ENCODE measurements at places on chromosomes 6 and 20. TPM values are rescaled to one million over a fixed set of nuclear protein-coding genes. Genes with fewer than 3 reads are reported as not detected.

- no peak for DNase-seq
Measured at GRCh38 chr6:25456249-25457040, 177.3 kb downstream of the CARMIL1 start.

DNA sequence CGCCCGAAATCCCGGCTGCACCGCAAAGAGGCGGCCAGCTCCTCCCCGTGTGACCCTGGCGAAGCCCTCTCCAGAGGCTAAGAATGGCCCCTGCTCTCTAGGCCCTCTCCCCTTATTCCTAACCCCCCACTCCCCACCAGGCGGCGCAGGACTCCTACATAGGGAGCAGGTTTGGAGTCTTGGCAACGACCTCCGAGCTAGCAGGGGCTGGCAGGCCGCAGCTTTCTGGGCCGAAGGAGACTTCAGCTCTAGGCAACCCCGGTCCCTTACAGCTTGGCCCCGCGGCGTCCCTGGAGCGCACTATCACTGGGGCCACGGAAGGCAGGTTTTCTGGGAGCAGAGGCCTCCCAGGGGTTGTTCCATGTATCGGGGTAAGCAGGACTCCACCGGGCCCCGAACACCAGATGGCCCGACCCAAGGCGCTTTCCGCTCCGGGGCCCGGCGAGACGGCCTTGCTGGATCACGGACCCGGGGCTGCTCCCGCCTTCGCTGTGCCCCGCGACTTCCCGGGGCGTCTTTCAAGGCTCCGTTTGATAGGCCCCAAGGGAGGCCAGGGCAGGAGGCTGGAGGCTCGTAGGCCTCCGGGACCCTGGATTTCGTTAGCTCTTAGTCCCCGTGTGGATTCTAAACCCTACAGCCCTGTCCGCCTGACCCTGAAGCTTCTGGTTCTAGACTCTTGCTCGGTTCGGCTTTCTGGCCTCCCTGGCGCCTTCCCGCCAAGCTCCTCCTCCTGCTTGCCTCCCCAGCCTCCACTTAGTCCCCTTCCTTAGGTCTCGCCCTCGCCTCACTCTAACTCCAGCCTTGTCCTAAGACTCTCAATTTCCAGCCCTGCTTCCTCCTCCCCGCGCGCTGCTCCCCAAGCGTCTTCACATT, 1.9 kb downstream of the SLC32A1 start:
- DNase-seq, result peak; percentile 26

DNA sequence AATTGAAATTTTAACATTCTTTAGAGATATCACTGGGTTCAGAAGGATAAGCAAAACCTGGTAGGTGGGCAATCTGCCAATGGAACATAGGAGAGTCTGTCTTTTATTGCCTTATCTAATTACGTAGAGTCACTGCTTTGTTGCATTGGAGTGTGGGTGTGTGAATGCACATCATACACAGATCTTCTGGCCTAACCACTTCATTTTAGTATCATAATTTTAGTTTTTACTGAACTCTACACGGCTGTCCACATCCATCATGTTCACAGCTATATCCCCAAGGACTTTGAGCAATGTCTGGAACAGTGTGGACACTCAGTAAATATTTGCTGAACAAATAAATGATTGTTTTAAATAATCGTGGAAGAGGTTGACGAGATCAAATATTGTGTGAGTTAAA, 104.6 kb upstream of the AKIRIN2 start:
- no peak for DNase-seq

DNA sequence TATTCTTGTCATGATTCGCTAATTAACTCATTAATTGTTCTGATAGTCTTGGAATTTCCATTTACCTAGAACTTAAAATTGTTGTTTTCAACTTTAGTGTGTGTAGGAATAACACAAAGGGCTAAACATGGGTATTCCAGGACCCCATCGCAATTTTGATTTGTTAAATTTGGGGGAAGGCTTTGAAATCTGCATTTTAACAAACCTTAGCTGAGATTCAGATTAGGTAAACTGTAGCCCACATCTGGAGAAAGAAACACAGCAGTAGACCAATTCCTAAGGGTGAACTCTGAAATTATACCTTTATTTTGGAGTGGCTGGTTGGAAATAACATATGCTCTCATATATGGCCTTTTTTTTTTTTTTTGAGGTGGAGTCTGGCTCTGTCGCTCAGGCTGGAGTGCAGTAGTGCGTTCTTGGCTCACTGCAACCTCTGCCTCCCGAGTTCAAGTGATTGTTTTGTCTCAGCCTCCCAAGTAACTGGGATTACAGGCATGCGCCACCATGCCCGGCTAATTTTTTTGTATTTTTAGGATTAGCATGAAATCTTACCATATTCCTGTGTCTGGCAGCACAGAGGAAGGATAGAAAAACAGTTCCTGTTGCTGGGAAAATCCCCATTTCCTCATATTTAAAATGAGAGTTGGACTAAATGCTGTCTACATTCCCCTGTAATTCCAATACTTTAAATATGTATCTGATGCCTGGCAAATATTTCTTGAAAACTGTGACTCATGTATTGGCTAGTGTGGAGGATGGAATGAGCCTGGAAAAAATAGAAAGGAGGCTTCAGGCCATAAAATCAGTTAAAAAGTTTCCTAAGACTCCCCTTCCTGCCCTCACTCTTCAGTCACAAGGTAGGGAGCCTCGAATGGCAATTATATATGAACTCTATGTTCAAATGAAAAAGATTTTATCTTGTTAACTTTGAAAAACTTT, 96.7 kb upstream of the FAM184A start:
- DNase-seq, result no peak

DNA sequence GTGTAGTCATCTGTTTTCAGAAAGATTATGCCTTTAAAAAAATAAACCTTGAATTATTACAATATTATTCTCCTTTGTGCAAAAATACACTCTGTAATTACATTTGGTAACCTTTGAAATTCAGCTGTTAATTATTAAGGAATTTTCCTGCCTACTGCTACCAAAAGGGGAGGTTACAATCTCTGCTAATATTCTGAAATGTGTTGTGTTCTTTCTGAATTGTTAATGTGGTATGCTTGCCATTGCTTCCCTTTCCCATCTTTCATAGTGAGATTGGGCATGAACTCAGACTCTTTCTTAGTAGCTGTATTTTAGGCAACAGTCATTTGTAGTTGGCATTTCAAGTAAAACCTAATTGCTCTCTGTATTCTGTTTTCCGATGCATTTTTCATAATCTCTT, 73.0 kb downstream of the PHF3 start:
- no peak for DNase-seq

- peak; percentile 75 for DNase-seq
Measured at GRCh38 chr6:16238963-16239797, 793 bp downstream of the GMPR start.

DNA sequence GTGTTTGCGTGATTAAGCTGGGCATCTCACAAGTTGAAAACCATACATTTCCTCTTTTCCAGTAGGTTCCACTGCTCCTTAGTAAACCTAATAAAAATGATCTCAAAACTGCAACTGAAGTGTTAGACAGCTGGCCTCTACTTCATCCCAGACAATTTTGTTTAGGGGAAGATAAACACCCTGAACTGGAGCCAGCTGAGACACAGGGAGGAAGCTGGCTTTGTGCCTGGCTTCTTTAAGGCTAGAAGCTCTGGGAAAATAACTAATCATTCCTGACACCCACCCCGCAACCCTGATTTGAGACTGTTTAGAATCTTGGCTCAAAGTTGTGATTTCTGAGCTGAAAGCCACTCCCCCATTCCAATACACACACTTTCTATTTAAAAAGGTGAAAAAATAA, 11.6 kb downstream of the PTPRT start:
- no peak for DNase-seq

GRCh38 chr6:130585587-130585986, 219.8 kb downstream of the TMEM200A start:
- DNase-seq, result peak; percentile 10

The OXT gene
- not detected for total RNA-seq

DNA sequence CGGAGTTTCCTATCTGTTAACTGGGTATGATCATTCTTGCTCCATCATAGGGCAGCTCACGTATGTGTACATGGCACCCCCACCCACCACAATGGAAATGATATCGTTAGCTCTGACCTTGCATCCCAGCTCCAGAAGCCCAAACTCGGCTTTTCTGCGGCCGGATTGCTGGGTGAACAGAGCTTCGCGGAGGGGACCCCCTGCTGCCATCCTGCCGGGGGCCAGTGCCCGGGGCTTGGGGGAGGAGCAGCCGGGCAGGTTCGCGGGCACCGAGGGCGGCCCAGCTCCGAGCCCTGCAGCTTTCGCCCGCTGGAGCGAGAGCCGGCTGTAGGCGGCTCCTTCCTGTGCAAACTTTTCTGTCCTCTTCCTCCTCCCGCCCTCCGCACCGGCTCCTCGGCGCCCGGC, 24.9 kb upstream of the FUCA2 start:
- DNase-seq, result peak; percentile 36

- peak; percentile 21 for DNase-seq
Measured at GRCh38 chr6:15417811-15418210, 171.9 kb downstream of the JARID2 start.

The FYN gene
- total RNA-seq, result 36.7 TPM
